ENCODE measurements at places on chromosomes 6 and 20.

DNA sequence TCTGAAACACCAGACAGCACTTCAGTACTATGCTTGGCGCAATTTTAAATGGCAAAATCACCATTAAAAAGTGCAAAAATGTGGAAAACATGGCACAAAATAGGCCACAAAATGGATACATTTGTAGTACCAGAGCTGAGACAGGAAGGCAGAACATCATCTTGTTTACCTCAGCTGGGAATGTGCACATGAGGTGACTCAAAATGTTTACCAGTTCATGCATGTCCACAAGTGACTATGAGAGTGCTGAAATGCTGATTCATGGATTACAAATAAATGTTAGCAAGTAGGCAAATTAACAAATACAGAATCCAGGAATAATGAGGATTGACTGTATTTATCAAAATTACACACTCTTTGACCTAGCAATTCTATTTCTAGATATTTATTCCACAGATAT is 201.6 kb downstream of the ISM1 start:
- no peak for DNase-seq

DNA sequence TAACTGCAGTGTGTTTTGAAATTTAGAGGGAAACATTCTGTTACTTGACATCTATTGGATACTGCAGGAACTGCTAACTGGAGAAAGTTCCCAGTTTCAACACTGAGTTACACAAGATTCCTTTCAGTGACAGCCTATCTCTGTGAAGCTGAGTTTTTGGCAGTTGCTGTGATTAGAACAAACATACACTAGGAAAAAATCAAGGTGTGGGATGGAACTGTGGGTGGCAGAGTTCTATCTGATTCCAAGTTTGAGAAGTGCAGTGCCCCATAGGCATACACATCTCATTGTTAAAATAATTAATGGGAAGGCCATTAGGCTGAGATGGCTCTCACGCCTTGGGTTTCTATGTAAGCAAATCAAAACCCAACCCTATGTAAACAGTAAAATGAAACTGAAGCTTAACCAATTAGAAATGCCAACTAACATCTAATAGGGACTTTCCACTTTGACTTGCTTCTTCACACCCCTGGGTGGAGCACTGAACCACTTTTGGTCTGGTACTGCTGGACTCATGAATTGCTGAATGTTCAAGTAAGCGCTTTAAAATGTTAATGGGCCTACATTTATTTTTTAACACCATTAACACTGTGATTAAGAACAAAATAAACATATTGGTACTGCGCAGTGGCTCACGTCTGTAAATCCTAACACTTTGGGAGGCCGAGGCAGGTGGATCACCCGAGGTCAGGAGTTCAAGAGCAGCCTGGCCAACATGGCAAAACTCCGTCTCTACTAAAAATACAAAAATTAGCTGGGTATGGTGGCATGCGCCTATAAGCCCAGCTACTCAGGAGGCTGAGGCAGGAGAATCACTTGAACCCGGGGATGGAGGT is 55.2 kb upstream of the TBC1D7 start:
- DNase-seq = no peak

- DNase-seq = no peak
Observed at GRCh38 chr20:51584737-51585136, 42.2 kb upstream of the NFATC2 start.

DNA sequence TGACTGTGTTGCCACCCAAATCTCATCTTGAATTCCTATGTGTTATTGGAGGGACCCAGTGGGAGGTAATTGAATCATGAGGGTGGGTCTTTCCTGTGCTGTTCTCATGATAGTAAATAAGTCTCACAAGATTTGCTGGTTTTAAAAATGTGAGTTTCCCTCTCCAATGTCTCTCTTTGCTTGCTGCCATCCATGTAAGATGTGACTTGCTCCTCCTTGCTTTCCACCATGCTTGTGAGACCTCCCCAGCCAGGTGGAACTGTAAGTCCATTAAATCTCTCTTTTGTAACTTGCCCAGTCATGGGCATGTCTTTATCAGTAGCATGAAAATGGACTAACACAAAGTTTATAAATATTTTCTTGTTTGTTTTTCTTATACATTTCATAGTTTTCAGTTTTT is 990.5 kb upstream of the CITED2 start:
- DNase-seq = no peak

GRCh38 chr6:111485342-111485741 is 2.3 kb upstream of the REV3L start:
- no peak for DNase-seq
